NCI-H524 (cell line): ENCODE measurements at places on chromosomes 1 and 21.

DNA sequence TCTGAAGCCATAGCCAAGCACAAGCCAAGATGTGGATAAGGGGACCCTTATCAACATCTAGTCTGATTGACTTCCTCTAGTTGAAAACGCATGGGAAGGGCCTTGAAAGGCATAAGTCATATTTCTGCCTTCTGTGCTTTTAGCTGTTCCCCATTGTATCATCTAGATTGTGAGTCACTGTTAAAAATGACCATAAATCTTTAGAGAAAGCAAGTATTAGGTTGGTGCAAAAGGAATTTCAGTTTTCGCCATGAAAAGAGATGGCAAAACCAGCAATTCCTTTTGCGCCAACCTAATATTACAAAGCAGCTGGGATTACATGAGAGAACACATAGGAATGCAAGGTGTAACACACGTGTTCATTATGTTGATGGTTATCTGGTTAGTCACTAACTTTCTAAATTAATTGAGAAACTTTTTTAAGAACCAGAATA, 63.6 kb downstream of the CLIC6 start:
- no peak for DNase-seq

- no peak for DNase-seq
Observed at GRCh38 chr1:213176341-213176740, 125.3 kb downstream of the RPS6KC1 start.

DNA sequence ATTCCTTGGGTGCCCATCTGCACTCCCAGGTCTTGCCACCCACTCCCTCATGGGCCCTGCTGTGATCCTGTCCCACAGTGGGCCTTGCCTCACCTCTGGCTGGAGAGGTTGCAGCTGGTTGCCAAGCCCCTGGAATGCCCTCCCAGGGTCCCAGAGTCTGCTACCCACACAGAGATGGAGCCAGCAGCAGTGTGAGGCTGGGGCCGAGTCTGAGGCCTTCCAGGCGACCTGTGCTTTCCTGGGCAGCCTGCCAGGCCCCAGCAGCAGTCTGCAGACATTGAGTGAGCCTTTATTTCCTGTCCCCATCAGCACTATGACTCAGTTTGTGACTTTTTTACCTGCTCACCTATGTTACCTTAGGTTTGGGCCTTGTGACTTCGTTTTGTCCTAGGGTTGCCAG, 25.0 kb upstream of the TSPAN2 start:
- DNase-seq: no peak

- peak; percentile 90 for DNase-seq
Observed at GRCh38 chr1:234698686-234699085, 88.7 kb upstream of the IRF2BP2 start.

DNA sequence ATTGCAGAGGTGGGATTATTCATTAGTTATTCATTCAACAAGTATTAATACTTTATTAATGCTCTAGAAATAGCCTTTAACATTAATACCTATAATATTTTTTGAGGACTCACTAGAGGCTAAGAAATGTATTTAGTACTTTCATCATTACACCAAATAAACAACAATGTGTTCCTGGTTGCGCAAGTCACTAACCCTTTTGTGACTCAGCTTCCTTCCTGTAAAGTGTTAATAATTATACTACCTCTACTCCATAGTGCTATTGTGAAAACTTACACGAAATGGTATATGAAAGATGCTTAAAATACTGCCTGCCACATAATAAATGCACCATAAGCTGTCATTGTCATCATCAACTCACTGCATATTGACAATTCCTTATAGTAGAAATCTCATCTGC, 431.0 kb downstream of the DPYD start:
- no peak for DNase-seq

GRCh38 chr21:33939226-33939625, 23.6 kb upstream of the ATP5PO start:
- no peak for DNase-seq

DNA sequence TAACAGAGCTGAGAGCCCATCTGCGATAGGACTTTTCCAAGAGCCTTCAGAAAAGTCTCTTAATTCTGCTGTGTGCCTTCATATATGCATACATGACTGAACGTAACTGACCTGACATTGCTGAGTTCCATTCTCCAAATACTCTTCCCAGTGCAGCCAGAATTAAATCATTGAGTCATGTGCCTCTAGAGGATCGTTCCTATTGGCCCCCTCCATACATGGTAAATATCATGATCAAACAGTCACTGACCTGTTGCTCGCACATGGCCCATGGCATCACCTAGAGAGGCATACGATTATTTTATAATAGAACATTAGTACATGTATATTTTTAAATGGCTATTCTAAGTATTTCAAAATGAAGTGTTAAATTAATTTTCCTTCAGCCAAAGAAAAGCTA, 186.8 kb downstream of the PBX1 start:
- DNase-seq: no peak

GRCh38 chr1:172324761-172325160, 95.7 kb upstream of the C1orf105 start:
- no peak for DNase-seq

DNA sequence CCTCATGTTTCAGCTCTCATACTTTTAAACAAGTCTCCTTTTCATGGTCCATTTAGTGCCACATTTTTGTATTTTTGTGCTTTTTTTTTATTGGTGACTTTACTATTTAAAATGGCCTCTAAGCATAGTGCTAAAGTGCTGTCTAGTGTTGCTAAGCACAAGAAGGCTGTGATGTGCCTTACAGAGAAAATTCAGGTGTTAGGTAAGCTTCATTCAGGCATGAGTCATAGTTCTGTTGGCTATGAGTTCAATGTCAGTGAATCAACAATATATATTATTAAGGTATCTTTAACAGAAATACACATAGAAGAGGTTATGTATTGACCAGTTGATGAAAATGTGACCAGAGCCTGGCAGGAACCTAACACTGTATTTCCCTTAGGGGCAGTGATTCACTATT, 12.8 kb upstream of the FUBP1 start:
- no peak for DNase-seq

GRCh38 chr1:108854221-108855019, 2.5 kb downstream of the AKNAD1 start:
- DNase-seq: no peak

DNA sequence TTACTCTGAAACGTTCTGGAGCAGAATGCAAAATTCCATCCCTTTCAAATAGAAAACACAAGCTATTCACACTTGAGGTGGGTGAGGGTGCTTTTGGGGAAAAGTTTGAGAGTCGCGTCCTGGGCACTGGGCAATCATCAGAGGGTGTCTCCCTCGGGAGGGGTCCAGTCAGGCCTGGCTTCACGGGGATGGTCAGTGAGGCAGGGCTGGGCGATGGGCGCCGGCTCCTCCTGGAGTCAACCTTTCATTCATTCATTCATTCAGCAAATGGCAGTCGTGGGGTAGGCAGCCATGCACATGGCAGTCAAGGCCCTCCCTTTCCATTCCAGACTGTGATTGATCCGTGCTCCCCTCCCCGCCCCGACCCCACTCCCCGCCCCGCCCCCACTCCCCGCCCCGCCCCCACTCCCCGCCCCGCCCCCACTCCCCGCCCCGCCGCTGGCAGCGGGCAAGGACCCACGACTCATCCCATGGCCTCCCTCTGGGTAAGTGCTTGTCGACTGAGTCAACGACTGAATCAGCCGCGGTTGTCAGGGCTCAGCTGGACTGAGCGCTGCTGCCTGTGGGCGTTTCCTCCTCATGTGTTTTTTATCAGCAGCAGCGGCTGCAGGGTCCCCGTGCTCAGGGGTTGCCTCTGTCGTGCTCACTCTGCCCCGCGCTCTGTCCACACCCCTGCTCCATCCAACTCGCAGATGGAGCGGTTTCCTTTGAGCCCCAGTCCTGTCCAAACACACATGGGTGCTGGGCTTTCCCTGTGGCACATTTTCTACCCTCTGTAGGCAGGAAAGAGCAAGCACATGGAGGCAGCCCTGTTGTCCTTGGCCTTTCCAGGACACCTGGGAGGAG, 12.5 kb upstream of the SPSB1 start:
- DNase-seq: no peak

GRCh38 chr21:34611528-34611927, 3.4 kb downstream of the RCAN1 start:
- no peak for DNase-seq
